Fibroblast of skin of left quadriceps (primary cell): ENCODE measurements at places on chromosomes 5 and 9.

- no peak for DNase-seq
Observed at GRCh38 chr5:118042076-118042475, 946.3 kb downstream of the DTWD2 start.

DNA sequence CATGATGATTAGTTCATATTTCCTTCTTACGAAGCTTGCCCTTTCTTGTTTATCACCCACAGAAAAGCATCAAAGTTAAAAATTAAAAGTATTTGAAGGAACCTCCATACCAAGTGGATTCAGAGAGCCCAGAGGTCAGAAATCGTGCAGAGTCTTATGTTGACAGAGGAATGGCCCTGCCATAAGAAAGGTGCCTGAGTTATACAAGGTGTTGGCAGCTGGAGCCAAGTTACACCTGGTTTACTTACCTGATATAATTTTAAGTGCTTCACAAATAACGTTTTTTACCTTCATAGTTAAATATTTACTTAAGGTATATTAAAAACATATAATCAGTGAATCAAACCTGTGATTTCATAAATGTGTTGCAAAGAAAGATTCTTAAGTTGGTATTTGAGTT, 42.3 kb upstream of the DHFR start:
- no peak for DNase-seq

GRCh38 chr5:168620807-168621206, 41.6 kb upstream of the PANK3 start:
- no peak for DNase-seq

GRCh38 chr5:139403418-139403786, 487 bp downstream of the SPATA24 start:
- DNase-seq: no peak

GRCh38 chr5:168819004-168819621, 239.9 kb upstream of the PANK3 start:
- DNase-seq: no peak

- no peak for DNase-seq
Observed at GRCh38 chr5:120942596-120943350, 478.7 kb downstream of the PRR16 start.

- no peak for DNase-seq
Observed at GRCh38 chr5:531101-531748, 7.0 kb upstream of the SLC9A3 start.

- DNase-seq: no peak
Observed at GRCh38 chr9:124420991-124421543, 5.8 kb upstream of the PSMB7 start.

DNA sequence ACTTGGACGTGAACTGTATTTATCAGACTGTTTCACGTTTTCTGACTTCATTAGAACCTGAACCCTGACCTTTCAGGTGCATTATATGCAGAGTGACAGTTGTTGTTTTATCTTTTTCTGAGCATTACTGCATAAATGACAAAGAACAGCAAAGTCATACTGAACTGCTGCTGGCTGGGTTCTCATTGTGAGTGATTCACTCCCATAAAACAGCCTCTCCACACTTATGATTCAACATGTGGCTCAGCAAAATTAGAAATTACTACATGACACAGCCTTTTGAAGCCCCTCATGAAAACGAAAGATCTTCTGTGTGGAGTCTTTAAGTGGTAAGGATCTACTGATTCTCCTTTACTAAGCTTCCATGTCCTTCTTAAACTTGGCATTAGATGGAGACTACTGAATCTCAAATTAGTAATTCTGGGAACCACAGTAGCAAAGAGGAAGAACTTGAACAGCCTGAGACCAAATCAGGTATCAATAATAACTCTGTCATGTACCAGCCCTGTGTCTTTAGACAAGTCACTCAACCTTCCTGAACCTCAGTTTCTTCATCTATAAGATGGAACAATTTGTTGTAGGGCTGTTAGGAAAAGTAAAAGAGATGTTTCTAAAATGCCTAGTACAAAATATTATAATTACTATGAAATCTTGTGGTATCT, 172.3 kb upstream of the GNA14 start:
- DNase-seq: peak; percentile 40

- DNase-seq: no peak
Observed at GRCh38 chr5:52339285-52339684, 448.4 kb upstream of the ITGA1 start.
